ENCODE measurements at places on chromosomes 16 and 17. TPM values are rescaled to one million over a fixed set of nuclear protein-coding genes. Genes with fewer than 3 reads are reported as not detected.

GRCh38 chr17:38577244-38577643, 28.5 kb downstream of the SRCIN1 start:
- no peaks in the 10 kb centered on the region for H3K36me3 ChIP-seq
- peaks cover 71% of the 10 kb centered on the region for H3K27me3 ChIP-seq
- peak; percentile 84 for DNase-seq
- no peak overlapping the region for H3K27ac ChIP-seq

- peaks cover 27% of the 10 kb centered on the region for H3K36me3 ChIP-seq
- H3K4me1 ChIP-seq: no peaks in the 10 kb centered on the region
- no peak overlapping the region for H3K27ac ChIP-seq
- no peak for DNase-seq
Measured at GRCh38 chr16:53449816-53450517, 15.7 kb downstream of the RBL2 start.

DNA sequence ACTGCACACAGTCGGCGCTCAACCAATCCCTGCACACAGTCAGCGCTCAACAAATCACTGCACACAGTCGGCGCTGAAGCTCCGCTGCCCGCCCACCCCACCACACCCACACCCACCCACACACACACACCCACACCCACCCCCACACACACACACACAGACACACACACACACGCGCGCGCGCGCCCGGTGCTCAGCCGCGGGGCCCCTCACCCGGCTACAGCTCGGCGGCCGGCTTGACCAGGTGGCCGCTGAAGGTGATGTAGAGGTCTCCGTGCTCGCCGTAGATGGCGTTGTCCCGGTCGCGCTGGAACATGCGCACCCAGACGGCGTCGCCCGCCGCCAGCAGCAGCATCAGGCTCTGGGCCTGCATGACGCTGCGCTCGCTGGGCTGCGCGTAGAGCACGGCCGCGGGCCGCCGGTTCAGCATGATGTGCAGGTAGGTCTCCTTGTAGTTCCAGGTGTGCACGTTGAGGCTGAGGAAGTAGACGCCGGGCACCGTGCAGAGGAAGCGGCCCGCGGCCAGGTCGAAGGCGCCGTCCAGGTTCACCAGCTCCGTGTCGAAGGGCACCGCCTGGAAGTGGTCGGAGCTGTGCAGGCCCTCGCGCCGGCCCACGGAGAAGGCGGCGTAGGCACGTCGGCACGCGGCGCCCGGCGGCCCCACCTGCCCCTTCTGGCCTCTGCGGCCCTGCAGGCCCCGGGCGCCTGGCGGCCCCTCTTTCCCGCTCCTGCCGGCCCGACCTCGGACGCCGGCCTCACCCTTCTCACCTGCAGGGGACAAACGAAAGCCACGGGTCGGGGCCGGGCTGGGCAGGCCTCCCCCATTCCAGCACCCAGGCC, 2.5 kb downstream of the C1QTNF8 start:
- H3K27me3 ChIP-seq: peaks cover 37% of the 10 kb centered on the region
- H3K4me3 ChIP-seq: no peak overlapping the region
- H3K27ac ChIP-seq: no peak overlapping the region
- no peak for DNase-seq
- no peaks in the 10 kb centered on the region for H3K36me3 ChIP-seq
- H3K4me1 ChIP-seq: no peaks in the 10 kb centered on the region

DNA sequence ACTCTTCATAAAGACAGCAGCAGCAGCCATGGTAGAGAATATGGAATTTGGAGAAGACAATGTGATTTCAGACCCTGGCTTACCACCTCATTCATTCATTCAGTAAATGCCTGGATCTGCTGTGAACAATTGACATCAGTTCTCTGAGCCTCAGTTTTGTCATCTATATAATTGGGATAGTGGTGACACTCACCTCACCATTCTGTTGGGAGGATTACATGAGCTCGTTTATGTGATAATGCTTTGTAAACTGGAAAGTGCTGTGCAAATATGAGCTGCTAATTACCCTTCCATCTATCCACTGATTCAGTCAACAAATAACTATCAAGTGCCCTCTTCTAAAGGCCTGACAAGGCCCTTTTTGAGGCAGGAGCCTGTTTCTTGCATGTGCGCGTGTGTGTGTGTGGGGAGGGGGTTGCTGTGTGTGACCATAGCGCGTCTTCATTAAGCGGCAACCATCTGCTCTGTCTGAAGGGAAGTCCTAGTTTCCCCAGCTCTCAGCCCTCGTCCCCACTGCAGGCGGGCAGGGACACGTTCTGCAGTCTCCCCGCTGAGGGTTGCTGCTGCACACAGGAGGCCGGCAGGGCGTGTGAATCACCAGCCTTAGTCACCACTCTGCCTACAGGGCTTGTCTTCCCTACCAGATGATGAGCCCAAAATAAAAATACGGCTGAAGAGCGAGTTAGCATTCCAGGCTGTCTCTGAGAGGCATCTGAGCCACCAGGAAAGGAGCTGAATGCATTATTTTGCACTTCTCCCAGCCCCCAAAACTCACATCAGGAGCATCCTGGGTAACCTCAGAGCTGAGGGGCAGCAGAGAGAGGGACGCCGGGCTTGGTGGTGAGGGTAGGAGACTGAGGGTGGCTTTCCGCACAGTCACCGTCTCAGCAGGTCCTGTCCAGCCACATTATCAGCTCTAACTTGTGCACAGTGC, 19.9 kb downstream of the ARL4D start:
- no peaks in the 10 kb centered on the region for H3K36me3 ChIP-seq
- H3K4me1 ChIP-seq: peaks cover 26% of the 10 kb centered on the region
- H3K27me3 ChIP-seq: no peaks in the 10 kb centered on the region
- peak overlapping the region; percentile 78 for H3K27ac ChIP-seq
- peak overlapping the region; percentile 25 for H3K4me3 ChIP-seq

DNA sequence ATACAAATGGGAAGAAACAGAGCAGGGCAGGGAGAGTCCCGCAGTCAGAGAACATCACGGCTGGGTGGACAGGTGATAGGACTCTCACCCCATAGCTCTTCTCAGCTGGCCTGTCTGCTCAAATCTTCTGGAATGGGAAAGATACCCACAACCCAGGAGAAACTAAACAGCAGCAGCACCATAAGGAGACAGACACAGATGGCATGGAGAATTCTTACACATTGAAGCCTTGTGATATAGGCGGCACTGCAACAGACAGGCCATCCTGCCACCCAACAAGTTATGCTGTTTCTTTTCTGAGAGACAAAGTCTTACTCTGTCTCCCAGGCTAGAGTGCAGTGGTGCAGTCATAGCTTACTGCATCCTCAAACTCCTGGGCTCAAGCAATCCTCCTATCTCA, 8.6 kb upstream of the ANKRD40CL start:
- DNase-seq: no peak
- no peaks in the 10 kb centered on the region for H3K27me3 ChIP-seq
- H3K4me3 ChIP-seq: no peak overlapping the region
- H3K36me3 ChIP-seq: no peaks in the 10 kb centered on the region
- no peaks in the 10 kb centered on the region for H3K4me1 ChIP-seq

GRCh38 chr17:74833501-74834377, 25.9 kb downstream of the GRIN2C start:
- no peak overlapping the region for H3K4me3 ChIP-seq
- H3K27ac ChIP-seq: no peak overlapping the region
- peaks cover 5% of the 10 kb centered on the region for H3K4me1 ChIP-seq
- peak; percentile 97 for DNase-seq
- H3K27me3 ChIP-seq: no peaks in the 10 kb centered on the region
- no peaks in the 10 kb centered on the region for H3K36me3 ChIP-seq

CMTM1 gene
- 4.0 TPM for total RNA-seq

GJC1 gene
- total RNA-seq: 10.3 TPM

DNA sequence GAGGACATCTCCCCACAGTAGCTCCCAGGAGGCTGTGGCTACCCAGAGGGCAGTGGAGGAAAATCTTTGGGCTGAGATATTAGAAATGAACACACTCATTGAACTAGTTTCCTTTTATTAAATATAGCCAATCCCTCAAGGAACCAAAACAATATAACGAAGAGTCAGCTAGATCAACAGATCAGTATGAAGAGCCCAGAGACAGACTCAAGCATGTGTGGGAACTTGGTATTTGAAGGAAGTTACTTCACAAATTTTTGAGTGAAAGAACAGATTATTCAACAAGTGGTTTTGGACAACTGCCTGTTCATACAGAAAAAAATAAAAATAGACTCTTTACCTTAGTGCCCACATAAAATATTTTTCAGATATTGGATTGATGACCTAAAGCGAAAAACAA, 183.6 kb upstream of the PMFBP1 start:
- H3K27ac ChIP-seq: no peak overlapping the region
- H3K4me3 ChIP-seq: no peak overlapping the region
- H3K4me1 ChIP-seq: peaks cover 4% of the 10 kb centered on the region
- H3K27me3 ChIP-seq: no peaks in the 10 kb centered on the region
- peak; percentile 72 for DNase-seq

GRCh38 chr16:20348365-20349185, 3.9 kb downstream of the UMOD start:
- H3K27ac ChIP-seq: no peak overlapping the region
- no peak overlapping the region for H3K4me3 ChIP-seq
- no peaks in the 10 kb centered on the region for H3K4me1 ChIP-seq

CYTH1 gene
- total RNA-seq: 21.4 TPM

DNA sequence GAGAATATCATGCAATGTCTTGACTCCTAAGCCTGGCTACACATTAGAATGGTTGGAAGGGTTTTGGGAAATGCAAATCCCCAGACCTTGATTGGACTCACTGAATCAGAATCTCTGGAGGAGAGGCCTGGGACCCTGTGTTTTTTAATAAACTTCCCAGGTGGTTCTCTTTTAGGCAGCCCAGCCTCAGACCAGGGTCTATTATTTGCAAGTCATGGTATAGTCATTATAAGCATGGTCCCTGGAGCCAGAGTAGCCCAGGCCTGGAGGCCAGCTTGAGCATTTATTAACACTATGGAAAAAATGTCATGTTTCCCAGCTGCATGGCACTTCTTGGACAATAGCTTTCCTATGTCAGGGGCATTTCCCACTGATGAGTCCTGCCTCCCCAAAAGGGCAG, 266.9 kb downstream of the NPIPA8 start:
- H3K27me3 ChIP-seq: no peaks in the 10 kb centered on the region
- DNase-seq: no peak
- H3K4me1 ChIP-seq: no peaks in the 10 kb centered on the region
- H3K36me3 ChIP-seq: no peaks in the 10 kb centered on the region

- H3K4me1 ChIP-seq: no peaks in the 10 kb centered on the region
- H3K27ac ChIP-seq: no peak overlapping the region
- H3K27me3 ChIP-seq: no peaks in the 10 kb centered on the region
- no peaks in the 10 kb centered on the region for H3K36me3 ChIP-seq
Measured at GRCh38 chr17:67315865-67316264, 50.5 kb downstream of the PSMD12 start.

- H3K27ac ChIP-seq: no peak overlapping the region
- H3K4me3 ChIP-seq: no peak overlapping the region
- no peak for DNase-seq
- H3K4me1 ChIP-seq: no peaks in the 10 kb centered on the region
- no peaks in the 10 kb centered on the region for H3K36me3 ChIP-seq
Measured at GRCh38 chr16:85992359-85992758, 93.4 kb downstream of the IRF8 start.

DNA sequence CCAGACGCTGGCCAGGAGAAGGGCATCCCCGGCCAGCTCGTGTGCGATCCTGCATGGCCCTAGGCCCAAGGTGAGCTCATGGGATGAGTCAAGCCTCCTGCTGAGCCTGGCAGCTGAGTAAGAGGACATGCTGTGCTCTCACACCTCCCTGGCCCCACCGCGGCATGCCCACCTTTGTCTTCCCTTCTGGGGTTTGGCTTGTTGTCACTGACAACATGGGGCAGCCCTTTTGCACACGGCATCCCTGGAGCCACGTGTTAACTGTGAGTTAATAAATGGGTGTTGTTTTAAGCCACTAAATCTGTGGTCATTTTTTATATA, 8.9 kb upstream of the TNS4 start:
- no peak overlapping the region for H3K4me3 ChIP-seq
- DNase-seq: no peak
- H3K4me1 ChIP-seq: peaks cover 22% of the 10 kb centered on the region
- no peaks in the 10 kb centered on the region for H3K36me3 ChIP-seq
- peak overlapping the region; percentile 35 for H3K27ac ChIP-seq

- peaks cover 7% of the 10 kb centered on the region for H3K36me3 ChIP-seq
- H3K4me1 ChIP-seq: peaks cover 32% of the 10 kb centered on the region
- DNase-seq: no peak
Measured at GRCh38 chr17:59845595-59846393, 46.9 kb downstream of the TUBD1 start.

Measured in osteoblast (primary cell).